KBM-7 (cell line): ENCODE measurements at places on chromosomes 2 and 18.

- no peak for DNase-seq
Observed at GRCh38 chr2:122389694-122390093, 634.2 kb downstream of the TSN start.

DNA sequence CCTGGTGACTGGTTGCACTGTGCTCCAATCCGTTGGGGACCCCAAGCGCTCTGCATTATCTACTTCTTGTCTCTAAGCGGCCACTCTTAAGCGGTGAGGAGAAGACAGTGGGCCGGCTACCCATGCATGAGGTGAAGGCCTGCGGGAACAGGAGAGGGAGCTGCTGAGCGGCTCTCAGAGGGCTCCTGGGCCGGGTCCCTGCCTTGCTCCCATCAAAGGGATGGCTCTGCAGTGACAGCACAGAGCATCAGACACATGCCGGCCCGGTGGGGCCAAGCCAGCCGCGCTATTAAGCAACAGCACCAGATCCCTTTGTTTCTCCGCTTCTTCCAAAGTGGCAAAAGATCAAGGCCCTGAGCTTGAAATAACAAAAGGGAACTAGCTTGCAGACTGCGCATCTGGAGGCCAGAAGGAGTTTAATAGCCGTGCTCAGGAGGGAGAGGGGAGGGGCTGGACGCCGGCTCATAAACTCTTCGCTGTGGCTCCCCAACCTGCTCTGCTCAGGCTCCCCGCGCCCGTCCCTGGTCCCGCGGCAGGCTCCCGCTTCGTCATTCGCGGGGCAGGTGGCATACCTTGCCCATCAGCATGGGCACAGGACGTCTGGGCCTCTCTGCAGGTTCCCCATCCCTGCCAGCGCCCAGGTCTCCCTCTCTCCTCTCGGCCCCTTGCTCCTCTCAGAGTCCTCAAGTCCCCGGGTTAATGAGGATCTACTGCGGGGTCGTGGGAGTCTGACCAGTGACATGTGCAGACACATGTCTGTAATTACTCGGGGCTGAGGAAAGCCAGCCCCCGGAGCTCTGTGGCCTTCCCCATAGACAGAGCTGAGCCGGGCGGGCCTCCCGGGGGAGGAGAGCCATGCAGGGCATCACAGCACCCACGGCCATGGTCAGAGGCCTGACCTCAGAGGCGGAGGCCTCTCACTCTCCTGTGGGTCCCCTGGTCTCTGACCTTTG lies 96.7 kb downstream of the ASB1 start:
- no peak for DNase-seq

GRCh38 chr2:215002500-215002899 lies 135.9 kb downstream of the ABCA12 start:
- DNase-seq: peak; percentile 49

DNA sequence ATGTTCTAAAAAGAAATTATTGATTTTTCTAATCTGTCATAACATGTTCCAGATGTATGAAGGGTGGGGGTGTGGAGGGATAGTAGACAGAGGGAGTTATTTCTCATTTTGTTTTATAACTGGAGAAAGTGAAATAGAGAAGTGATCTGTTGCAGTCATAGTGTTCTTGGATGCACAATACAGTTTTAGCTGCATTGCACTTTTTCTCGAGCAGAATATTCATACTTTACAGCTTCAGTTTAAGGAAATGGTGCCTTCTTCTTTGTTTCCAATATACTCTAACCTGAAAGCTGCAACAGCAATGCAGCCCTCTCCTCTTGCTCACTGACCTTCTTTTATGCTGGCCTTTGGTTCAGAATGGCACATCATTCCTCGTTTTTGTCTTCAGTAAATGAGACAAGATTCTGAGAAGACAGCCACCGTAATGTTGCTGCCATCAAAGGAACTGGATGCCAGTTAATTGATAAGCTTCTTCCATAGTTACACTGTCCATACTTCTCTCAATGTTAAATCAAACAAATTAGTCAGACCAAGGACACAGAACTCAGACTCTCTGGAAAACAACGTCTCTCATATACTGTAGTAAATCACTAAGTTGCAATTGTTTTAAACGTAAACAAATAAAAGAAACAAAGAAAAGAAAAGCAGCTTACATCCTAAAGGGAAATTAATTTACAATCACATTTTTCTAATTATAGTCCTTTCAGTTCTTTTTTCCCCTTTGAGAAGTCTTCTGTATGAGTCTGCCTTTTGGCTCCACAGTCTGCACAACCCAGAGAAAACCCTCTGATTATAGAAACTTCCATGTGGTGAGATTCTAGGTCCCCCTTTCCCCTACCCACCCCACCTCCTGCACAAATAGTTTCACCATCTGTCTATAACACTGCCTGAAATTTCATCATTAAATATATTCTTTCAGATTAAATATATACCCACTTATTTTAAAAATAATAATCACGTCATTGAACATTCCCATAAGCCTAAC lies 97.4 kb upstream of the UGP2 start:
- DNase-seq: no peak

GRCh38 chr2:127069003-127069402 lies 38.0 kb downstream of the BIN1 start:
- no peak for DNase-seq

DNA sequence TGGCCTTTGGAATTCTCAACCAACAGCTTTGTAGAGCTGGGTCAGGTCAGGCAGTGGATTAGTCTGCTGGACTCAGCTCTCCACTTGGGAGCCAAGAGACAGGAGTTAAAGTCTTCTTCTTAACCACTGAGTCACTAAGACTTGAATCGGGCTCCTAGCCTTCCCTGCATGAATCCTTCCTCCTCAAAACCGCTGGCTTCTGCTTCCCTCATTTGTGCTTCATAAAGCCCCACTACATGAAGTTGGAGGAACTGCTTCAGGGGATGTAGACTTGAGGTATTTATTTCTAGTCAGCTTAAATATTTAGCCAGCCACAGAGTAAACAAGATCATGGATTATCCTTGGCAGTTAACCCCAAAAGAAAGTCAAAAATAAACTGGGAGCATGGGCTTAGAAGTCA lies 536.3 kb upstream of the TNP1 start:
- no peak for DNase-seq

GRCh38 chr2:11589316-11589940 lies 55.6 kb downstream of the GREB1 start:
- DNase-seq: no peak

DNA sequence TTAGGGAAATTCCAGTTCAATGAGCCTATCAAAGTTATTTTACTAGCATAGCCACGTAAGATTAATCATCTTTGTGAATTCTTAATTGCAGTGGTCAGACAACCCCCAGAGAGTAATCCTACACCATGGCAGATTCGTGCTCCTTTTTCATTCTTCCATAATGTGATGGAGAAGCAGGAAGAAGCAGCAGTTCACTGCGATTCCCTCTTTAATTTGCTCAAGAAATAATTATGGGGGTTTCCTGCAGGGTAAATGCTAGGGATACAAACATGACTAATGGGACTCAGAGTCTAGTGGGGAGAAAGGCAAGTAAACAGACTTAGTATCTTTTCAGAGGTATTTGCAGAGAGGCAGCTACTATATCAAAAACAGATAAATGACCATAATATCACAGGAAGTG lies 175.8 kb upstream of the HNRNPA3 start:
- DNase-seq: no peak

- DNase-seq: no peak
Observed at GRCh38 chr2:216242365-216242764, 129.9 kb downstream of the MARCHF4 start.

DNA sequence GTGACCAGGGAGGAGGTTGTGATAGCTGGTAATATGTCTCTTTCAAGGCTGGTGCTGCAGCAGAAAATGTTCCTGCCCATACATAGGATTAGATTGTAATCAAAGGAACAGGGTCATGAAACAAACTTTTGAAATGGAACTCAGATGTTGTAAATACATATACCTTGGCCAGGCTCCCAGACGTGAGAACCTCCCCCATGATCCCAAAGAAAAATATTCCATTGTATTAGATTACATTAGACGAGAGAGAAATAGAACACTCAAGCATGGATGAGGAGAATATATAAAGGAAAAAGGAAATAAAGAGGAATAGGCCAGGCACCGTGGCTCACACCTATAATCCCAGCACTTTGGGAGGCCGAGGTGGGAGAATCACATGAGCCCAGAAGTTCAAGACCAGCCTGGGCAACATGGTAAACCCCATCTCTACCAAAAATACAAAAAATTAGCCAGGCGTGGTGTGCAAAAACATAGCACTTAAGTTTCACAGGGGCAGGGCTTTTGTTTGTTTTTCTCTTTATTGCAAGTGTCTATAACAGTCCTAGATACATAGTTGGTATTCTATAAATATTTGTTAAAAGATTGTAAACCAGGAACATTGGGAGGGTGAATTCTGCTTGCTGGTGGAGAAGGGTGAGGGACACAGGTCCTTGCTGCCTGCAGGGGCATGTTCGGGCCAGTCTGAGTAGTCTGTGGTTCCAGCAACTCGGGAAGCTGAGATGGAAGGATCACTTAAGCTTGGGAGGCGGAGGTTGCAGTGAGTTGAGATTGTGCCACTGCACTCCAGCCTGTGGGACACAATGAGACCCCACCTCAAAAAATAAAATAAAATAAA lies 52.8 kb downstream of the RPL37A start:
- DNase-seq: no peak

GRCh38 chr18:79496978-79497637 lies 101.4 kb downstream of the NFATC1 start:
- no peak for DNase-seq

- DNase-seq: no peak
Observed at GRCh38 chr2:240983996-240984498, 14.4 kb upstream of the SNED1 start.

DNA sequence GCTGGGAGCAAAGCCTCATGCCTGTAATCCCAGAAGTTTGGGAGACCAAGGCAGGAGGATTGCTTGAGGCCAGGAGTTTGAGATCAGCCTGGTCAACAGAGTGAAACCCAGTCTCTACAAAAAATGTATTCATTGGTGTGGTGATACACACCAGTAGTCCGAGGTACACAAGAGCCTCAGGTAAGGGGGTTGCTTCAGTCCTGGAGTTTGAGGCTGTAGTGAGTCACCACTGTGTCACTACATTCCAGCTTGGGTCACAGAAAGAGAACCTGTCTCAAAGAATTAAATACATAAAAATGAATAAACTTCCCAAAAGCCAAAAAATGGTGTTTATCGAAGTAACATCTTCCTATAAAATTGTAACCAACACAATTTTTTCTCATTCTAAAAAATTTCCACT lies 568.1 kb upstream of the LINC00305 start:
- DNase-seq: no peak

GRCh38 chr2:223941579-223942277 lies 3.4 kb downstream of the WDFY1 start:
- no peak for DNase-seq

GRCh38 chr2:157725846-157726245 lies 97.2 kb upstream of the ACVR1C start:
- no peak for DNase-seq

DNA sequence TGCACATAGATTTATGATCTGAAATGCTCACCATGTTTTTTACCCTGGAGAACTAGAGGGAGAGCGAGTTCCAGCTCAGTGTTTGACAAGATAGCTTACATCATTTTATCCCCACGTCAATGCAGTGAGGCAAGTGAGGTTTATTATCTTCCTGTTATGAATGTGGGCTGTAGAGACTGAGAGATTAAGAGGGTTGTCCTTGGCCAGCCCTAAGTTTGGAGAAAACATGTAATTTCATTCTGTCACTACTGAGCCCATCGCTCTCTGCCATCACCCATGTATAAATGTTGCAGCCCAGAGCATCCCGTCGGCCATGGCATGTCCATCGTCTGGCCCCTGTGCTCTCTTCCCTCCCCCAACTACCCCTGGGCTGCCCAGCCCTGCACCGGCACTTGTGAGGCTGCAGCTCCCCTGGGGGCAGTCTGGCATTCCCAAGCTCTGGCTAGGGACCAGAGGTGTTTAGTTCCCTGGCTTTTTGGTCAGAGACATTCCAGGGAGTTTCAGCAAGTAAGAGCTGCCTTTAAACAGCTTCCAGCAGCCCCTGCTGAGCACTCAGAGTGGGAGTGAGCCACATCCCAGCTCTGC lies 136.7 kb downstream of the ANTXR1 start:
- no peak for DNase-seq

- DNase-seq: no peak
Observed at GRCh38 chr2:6995391-6996097, 78.3 kb downstream of the RNF144A start.

- DNase-seq: no peak
Observed at GRCh38 chr2:42091671-42092070, 43.9 kb downstream of the PKDCC start.

DNA sequence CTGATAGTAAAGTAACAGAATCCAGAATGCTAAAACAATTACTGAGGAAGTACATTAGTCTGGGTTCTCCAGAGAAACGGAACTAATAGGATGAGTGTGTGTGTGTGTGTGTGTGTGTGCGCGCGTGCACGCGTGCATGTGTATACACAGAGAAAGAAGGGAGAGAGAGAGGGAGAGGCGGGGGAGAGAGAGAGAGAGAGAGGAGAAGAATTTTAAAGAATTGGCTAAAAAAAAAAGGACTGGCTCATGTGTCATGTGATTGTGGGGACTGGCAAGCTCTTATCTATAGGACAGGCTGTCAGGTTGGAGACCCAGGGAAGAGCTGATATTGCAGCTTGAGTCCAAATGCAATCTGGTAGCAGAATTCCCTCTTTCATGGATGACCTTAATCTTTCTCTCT lies 976.2 kb upstream of the CDH2 start:
- no peak for DNase-seq

DNA sequence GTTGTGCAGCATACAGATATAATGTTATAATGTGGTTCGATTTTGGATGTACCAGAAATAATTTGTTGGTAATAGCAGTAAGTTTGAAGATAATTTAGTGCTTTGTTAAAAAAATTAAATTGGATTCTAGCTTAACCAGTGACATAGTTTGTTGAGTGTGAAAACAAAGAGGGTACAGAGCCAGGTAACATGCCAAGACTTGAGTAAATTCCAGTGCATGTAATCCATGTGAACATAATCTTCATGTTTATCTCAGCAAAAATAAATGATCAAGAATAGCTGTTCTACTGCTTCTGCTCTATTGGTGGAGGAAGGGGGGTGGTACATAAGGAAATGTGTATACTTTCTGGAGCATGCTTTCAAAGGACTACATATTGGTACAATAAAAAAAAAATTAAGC lies 165.8 kb downstream of the DNAH7 start:
- DNase-seq: no peak
